ENCODE measurements at places on chromosomes 6 and 20. TPM values are rescaled to one million over a fixed set of nuclear protein-coding genes. Genes with fewer than 3 reads are reported as not detected.

DNA sequence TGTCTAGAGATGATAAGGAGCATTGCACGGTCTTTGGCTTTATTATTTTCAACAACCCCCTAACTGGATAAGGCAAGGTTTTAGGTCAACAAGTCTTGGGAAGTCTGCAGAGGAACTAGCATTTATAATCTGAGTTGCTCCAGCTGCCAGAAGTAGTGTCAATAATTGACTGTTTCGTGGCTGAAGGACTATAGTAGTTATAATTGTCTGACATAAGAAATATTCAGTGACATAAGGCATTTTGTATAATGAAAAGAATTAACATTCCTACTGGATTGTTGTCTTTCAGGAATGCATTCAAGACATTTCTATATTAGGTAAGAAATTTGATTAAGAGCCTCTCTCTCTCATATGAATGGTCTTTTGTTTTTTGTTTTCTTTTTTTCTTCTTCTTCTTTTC, 136.9 kb upstream of the SGK1 start:
- no peak for DNase-seq

DNA sequence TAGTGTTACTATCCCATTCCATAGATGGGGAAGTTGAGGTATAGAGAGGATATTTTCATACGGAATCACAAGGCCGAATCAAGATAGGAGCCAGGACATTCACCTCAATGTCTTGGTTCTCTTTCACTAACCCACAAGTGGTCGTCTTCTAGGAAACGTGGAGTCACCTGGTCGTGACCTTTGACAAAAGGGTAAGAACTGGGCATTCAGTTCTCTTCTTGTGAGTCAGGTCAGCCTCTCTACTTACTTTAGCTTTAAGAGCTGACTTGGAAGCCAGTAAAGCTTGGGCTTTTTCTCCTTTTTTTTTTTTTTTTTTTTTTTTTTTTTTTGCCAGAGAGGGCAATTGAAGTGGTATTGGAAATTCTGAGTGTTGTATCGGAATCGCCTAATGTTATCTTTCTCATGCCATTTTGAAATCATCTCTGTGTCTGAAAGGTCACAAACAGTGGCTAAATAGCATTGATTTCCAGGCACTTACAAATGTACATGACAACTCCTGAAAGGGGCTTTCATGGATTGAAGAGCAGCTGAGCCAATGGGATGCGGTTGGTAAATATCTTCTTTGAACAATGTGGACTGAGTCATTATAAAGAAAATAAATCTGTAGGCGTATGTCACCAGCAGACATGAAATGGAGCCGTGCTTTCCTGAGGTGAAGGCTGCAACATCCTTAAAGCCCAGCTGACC, 356.9 kb downstream of the KIF16B start:
- no peak for DNase-seq

DNA sequence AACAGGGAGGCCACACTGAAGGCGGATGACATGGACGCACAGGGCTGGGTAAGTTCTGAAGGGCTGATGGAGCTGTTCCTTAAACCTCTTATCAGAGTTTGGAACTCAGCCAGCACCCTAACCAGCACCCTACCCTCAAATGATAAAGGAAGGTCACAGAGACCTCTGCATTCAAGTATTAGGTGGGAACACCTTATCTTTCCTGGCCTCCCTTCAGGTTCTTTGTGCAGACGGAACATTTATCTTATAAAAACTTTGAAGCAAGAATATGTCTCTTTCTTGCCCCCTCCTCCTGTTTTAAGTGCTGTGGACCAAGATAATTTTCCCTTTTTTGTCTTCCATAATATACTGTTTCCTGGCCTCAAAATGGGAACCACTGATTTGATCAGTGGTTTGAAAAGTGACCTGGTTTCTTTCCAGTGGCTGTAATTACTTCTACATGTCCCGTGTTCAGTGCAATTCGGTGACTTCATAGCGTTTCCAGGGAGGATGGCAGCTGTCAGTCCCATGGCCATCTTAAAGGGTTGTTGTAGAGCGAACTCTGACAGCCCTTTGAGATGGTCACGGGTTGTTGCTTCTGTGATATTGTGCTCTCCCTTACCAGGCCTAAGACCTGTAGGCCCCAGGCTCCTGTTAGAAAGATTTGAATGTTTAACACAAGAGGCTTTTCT, 213.2 kb upstream of the MYLIP start:
- no peak for DNase-seq

GRCh38 chr6:125678601-125679000, 70.8 kb upstream of the HEY2 start:
- DNase-seq, result no peak

- DNase-seq, result no peak
Observed at GRCh38 chr6:83770910-83771309, 62.0 kb upstream of the SNAP91 start.

DNA sequence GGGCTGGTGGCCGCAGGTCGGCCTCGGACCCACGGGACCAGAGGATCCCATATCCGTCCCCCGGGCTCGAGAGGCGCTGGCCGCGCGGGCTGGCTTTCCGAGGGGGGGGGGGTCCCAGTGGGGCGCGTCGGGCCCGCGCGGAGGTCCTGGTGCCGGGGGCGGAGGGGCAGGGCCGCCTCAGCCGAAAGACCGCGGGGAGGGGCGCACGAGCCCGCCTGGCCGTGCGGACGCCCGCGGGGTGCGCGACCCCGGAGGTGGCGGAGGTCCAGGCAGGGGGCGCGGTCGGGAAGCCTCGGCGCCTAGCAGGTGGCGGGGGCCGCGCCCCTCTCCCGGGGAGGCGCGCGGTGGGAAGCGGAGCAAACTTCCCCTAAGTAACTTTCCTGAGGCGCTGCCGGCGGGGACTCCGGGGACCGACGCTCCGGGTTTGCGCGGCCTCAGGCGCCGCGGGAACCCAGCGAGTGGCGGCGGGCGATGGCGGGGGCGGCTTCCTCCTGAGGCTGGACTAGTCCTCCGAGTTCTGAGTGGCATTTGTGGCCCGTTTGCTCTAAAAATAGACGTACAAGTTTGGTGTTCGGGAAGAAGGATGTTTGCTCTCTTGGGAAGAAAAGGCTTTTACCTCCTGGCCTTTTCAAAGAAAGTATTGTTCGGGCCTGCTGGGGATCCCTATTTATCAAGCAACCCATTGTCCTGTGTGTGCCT, 26.5 kb upstream of the BTBD3 start:
- DNase-seq, result peak; percentile 57

DNA sequence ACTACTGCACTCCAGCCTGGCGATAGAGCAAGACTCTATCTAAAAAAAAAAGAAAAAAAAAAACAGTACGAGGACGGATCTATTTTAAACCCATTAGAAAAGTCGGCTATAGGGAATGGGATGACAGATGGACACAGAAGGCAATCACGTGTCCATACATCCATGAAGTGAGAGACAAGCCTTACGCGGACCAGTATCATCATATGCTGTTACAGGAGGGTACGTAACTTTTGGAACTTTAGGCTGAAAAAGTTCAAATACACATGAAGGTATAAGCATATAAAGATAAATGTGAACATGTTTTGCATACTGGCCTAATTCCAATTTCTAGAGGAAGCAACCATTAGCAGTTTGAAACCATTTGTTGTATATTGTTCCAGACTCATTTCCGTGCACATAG, 109.8 kb upstream of the EXOC2 start:
- no peak for DNase-seq

DNA sequence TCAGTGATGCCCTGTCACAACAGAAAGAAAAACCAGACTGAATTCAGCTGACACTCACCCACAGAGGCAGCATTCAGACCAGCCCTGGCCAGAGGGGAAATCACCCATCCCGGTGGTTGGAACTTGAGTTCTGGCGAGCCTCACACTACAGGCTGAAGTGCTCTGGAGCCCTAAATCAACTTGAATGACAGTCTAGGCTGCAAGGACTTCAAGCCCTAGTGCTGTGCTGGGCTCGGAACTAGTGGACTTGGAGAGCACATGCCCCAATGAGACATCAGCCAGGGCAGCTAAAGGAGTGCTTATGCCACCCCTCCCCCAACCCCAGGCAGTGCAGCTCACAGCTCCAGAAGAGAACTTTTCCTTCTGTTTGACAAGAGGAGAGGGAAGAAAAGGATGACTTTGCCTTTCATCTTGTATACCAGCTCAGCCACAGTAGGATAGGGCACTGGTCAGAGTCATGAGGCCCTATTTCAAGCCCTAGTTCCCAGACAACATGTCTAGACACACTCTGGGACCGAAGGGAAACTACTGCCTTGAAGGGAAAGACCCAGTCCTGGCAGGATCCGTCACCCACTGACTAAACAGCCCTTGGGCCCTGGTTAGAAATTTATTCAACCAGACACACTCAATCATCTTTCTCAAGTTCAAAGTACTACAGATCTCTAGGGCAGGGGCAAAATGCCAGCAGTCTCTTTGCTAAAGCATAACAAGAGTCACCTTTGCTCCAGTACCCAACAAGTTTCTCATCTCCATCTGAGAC, 43.2 kb upstream of the PNRC1 start:
- DNase-seq, result no peak

GRCh38 chr6:39393075-39393474, 70.6 kb upstream of the KCNK16 start:
- no peak for DNase-seq

Gene AGPAT4
- polyA plus RNA-seq, result 2.9 TPM

- DNase-seq, result no peak
Observed at GRCh38 chr6:136568129-136568528, 17.9 kb upstream of the MAP7 start.

DNA sequence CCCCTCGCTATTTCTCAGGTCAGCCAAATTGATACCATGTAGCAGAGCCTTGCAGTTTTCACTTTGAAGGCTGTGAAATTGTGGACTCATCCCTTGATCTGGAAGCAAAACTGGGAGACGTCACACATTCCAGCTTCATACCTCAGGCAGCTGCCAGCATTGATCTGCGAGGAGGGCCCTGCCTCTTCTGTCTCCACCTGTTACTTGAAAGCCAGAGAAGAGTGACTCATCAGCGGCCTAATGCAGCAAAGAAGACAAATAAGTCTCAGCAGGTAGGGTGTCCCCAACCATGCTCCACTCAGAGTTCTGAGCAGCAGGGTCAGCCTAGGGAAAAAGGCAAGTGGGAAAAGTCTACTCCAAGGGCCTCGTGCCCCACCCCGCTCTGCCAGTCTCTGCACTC, 69.4 kb upstream of the BMP2 start:
- DNase-seq, result no peak

GRCh38 chr6:112475083-112475482, 128.0 kb downstream of the RFPL4B start:
- no peak for DNase-seq

GRCh38 chr6:39214846-39215639, 14.2 kb downstream of the KCNK5 start:
- no peak for DNase-seq

GRCh38 chr6:137589067-137589848, 95.1 kb upstream of the OLIG3 start:
- no peak for DNase-seq

- no peak for DNase-seq
Observed at GRCh38 chr6:26270486-26270861, 94.5 kb upstream of the BTN3A2 start.

Gene CDK19
- 15.4 TPM for polyA plus RNA-seq

- no peak for DNase-seq
Observed at GRCh38 chr20:4119854-4120209, 104.5 kb upstream of the RNF24 start.

Gene STMND1
- polyA plus RNA-seq, result 0.09 TPM

- DNase-seq, result no peak
Observed at GRCh38 chr20:32609111-32609773, 24.1 kb upstream of the NOL4L start.

Gene SPAG4
- 4.4 TPM for polyA plus RNA-seq

Gene MUC22
- polyA plus RNA-seq, result 0.02 TPM

GRCh38 chr6:150345781-150346180, 23.0 kb upstream of the IYD start:
- DNase-seq, result no peak

Gene MEP1A
- 0.71 TPM for polyA plus RNA-seq

GRCh38 chr20:63471002-63471716, 1.3 kb downstream of the KCNQ2 start:
- no peak for DNase-seq

DNA sequence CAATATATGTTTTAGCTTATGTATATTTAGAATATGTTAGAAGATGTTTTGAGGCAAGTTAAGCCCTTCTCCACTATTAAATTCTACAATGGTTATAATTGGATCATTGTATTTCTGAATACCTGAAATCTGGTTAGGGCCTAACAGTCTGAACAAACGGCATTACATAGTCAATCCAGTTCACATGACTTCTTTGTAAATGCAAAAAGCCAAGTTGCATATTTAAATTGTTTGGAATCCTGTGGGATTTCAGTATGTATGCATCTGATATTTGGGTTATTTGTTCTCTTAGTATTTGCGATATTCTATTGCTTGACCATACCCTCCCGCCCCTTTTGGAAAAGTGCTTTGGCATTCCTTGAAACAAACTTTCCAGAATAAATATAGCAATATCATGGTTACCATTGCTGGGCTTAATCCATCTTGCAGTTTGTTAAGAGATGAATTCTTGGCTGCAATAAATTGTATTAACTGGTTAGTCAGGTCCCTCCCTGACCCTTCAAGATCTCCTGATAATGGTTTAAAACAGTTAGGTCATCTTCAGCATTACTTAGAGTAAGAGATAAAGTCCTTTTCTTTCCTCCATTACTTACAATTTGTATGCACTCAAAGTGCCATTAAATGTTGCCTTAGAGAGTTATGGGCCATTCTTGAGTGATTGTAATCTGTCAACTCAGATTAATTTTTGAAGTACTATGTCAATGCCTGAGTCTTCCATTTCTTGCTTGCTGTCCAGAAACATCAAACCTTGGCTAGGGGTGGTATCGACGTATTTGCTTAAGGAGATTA, 36.5 kb downstream of the LRRC1 start:
- no peak for DNase-seq

Gene FAM209B
- polyA plus RNA-seq, result 3.3 TPM

Gene LTB
- 128 TPM for polyA plus RNA-seq

DNA sequence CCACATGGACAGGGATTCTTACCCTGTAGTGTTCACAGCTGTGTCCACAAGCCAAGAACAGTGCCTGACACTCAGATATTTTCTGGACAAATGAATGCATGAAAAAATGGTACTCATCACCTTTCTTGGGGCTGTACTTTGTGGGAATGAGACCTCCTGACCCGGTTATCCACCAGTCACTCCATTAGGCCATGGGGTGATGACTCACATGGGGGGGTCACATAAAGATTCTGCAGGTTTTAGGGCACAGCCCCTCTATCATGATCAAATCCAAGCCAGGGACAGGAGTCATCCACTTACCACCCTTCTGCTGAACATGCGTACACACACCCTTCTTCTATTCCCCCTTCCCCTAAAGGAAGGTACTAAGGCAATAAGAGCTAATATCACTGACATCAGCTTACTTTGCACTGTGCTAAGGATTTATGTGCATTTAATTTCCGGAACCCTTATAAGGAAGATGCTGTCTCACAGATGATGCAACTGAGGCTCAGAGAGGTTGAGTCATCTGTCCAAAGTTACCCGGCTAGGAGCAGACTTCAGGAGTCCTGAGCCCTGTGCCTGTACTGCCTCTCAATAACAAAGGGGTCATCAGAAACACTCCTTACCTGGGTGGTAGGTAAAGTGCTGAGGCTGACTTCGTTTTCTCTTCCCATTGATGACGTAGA, 107.8 kb downstream of the NFATC2 start:
- no peak for DNase-seq

Data from thymus (tissue), 14 donors.